ENCODE measurements at places on chromosomes 13 and 19.
A peak's percentile ranks its signal among the peaks of the same experiment; 100 is the strongest.

DNA sequence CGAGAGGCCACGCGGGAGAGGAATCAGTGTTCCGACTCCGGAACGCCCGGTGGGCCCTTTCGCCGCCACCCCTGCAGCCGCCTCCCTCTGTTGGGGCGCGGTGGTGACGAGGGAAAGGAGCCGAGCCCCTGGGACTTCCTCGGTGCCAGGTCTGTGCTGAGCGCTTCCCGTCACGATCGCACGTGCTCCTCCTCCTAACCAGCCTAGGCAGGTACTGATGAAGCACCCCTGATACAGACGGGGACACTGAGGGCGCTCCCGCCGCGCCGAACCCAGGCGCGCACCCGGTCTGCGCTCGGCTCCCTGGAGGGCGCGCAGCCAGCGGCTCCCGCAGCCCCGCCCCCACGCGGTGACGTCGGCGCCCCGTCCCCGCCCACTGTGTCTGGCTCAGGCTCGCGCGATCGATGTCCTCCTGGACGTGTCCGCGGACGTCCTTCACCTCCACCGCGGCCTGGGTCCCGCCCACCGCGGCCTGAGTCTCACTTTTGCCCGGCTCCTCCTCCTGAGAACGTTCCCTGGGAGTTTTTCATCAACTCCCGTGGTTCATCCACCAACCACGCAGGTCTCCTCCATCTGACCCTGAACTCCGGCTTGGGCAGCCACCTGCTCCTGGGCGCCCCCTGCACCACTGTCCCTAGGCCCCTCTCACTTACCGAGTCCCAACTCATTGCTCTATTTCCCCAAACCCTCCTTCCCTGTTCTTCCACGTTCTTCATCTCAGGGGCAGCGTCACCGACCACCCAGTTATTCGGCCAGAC is 2.6 kb upstream of the KLK15 start:
- peak; percentile 83 for DNase-seq

DNA sequence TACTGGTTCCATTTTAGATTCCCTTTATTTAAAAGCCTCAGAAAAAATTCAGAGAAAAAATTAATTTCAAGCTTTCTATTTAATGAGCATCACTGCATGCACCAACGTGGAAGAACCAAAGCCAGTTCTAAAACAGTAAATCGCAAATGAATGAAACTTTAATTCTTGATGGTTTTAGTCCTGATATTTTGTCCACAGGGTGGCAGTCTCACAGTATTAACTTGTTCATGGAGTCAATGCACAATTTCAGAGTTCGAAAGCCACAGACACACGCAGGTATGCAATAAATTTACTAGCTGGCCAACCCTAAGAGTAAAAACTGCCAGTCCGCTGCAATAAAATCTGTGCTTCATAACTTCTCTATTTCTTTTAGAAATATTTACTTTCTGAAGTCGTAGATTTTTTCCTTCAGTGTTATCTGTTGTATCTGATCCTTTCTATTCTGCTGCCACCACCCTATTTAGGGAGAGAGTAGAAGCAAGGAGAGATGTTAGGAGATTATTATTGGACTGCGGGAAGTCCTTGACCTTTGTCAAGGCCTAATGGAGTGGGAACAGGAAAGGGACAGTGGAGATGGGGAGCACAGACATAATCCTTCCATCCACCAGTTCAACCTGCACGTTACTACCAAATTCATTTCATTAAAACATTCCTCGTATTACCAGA is 7.0 kb upstream of the WBP4 start:
- peak; percentile 9 for DNase-seq

DNA sequence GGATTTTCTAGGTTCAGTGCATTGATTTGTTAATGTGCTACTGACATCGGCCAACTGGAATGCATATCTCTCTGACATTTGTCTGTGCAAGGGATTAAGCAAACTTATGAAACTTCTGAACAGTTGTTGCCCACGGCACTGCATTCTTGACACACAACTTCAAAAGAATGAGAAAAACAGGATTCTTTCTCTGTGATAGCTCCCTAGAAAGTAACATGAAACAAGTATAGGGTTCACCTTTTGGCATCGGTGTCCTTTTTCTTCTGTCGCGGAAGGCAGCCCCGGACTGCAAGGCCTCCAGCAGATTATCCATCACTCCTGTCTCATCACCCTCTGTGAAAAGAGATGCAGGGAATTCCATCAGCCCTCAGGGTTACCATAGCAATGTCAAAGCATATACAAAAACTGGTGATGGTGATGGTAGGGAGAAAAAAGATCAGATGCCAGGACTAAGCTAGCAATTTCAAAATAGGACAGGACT is 389.2 kb downstream of the DIAPH3 start:
- no peak for DNase-seq

DNA sequence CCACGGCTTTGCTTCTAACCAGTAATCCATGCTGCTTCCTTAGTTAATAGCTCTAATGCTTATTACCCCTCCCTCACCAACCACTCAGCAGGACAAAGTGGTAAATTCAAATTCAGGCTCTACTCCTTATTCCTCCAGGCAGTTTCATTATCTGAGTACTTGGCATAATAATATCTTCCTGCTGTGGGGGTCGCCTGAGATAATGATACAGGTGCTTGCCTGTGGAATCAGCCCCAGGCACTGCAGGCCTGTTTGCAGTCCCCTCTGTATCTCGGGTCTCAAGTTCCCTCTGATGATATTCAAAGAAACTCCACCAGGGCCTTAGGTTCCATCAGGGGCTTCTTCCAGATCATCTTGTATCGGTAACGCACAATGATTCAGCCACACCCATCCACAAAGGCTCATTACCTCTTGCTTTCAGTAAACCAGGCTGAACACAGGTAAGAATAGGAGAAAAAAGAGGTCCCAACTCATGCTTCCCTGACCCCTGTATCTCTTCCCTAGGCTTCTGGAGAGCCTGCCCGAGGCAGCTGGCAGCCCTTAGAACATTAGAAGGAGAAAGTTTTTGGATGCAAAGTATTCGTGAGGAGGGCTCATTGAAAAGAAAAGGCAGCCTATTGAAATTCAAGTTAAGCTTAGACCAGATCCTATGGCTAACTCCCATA is 14.3 kb upstream of the FOXO1 start:
- DNase-seq: no peak

DNA sequence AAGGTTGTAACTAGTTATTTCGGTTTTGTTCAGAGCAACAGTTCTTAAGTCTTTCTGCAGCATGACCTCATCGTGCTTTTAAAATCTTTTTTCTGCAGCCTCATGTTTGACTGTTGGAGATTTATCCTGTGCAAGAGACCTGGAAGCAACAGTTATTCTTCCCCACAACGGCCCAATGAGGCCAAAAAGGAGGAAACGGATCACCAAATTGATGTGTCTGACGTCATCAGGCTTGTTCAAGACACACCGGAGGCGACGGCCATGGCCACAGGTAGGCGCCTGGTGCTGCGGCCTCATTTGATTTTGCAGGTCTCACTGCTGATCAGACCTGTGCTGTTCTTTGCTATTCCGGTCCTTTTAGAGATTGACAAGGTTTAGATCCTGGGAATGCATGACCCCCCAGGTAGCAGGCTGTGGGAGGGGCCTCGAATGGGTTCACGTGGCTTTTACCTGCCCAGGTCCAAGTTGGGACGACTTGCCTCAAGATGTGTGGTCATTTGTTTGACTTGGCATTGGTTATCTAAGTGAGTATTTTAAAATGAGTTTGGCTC is 66.8 kb upstream of the MCF2L start:
- no peak for DNase-seq
